Transverse colon (tissue), 4 donors: ENCODE measurements at places on chromosomes 16 and 17. TPM values are rescaled to one million over a fixed set of nuclear protein-coding genes. Genes with fewer than 3 reads are reported as not detected.

DNA sequence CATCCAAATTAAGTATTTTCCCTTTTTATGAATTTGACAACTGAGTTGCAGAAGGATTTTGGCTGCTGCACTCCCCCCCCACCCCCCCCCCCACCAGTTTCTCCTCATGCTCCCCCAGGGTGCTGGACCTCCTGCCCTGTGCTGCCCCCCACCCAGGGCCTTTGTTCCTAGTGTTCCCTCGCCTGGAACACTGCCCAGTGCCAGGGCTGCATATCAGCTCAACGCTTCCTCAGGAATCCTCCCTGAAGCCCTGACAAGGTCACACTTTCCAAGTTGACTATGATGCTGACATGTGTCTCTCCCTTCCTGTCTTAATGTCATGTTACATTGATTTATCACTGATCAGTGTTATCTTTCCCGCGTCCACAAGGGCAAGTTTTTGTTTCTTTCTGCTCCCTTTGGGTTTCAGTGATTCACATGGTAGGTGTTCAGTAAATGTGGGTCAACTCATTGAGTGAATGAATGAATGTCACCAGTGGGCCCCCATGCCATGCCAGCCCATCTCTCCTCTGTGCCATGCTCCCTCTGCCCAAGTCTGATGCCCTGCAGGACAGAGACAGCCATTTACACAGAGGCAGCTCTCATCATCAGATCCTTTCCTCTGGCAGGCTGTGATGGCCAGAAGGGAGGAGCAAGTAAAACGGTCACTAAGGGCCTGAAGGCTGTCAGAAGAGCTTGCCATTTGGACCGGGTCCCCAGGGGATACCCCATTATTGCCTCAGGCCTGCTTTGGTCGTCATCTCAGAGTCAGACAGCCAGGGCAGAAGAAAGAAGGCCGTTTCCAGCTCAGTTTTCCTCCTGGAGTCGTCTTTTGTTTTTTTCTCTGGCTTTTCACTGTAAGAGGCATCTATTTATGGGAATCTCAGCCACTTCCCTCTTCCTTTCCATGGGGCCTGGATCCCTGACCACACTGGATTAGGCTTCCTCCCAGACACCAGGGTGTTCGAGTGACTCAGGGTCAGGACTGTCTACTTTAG lies 386.2 kb downstream of the SNX29 start:
- H3K4me3 ChIP-seq = no peak overlapping the region
- no peak for DNase-seq
- H3K27me3 ChIP-seq = no peaks in the 10 kb centered on the region
- no peaks in the 10 kb centered on the region for H3K4me1 ChIP-seq
- H3K27ac ChIP-seq = peak overlapping the region; percentile 9

The PHLPP2 gene
- 89.0 TPM for total RNA-seq

- H3K4me1 ChIP-seq = no peaks in the 10 kb centered on the region
- peaks cover 8% of the 10 kb centered on the region for H3K36me3 ChIP-seq
- no peak overlapping the region for H3K27ac ChIP-seq
- H3K27me3 ChIP-seq = no peaks in the 10 kb centered on the region
Measured at GRCh38 chr16:70565053-70565452, 41.4 kb downstream of the SF3B3 start.

GRCh38 chr16:30383521-30383920 lies 1.2 kb upstream of the SEPTIN1 start:
- H3K36me3 ChIP-seq = no peaks in the 10 kb centered on the region
- no peaks in the 10 kb centered on the region for H3K27me3 ChIP-seq
- no peak for DNase-seq

DNA sequence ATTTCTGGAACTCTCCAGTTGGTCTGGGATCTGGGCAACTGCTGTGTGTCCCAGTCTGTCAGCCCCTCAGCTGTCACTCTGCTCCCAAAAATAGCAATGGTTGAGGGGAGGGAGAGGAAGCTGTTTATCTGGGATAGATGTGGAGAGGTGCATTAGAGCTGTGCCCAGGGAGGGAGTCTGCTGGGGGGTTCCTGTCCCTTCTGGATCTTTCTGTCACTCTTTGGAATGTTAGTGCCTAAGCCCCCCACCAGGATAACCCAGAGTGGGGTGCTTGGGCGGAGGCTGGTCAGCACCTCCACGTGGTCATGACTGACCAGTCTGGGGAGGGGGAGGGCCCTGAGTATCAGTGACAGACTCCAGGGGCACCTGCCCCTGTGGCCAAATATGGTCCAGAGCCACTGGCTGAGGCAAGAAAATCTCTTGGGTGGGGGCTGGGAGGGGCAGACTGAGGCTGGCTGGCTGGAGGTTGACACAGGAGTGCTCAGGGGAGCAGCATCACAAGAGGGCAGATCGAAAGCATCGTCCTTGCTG lies at the start of gene UNC45B:
UNC45B (plus strand) TSS at position 443 of the 531 bp plus-strand sequence. CDS start 447 bp downstream, outside the sequence.
- no peak within 1 kb of the TSS for H3K27ac ChIP-seq
- no peaks in the 10 kb centered on the region for H3K36me3 ChIP-seq
- no peak within 1 kb of the TSS for H3K4me3 ChIP-seq
